H1 (cell line): ENCODE measurements at places on chromosomes 7 and 10.

GRCh38 chr7:124162667-124163066 is 129.8 kb upstream of the TMEM229A start:
- no peaks in the 10 kb centered on the region for H3K36me3 ChIP-seq
- no peak overlapping the region for H3K4me3 ChIP-seq
- H3K4me1 ChIP-seq = no peaks in the 10 kb centered on the region
- H3K27me3 ChIP-seq = no peaks in the 10 kb centered on the region
- no peak overlapping the region for H3K27ac ChIP-seq

- DNase-seq = no peak
- H3K4me1 ChIP-seq = peaks cover 7% of the 10 kb centered on the region; the same call in 1 of the 2 replicates
- no peaks in the 10 kb centered on the region for H3K27me3 ChIP-seq
- H3K4me3 ChIP-seq = no peak overlapping the region
Observed at GRCh38 chr10:123804716-123805115, 86.9 kb downstream of the CPXM2 start.

GRCh38 chr7:150332852-150333635 is 8.4 kb downstream of the RARRES2 start:
- DNase-seq = no peak
- peaks cover 7% of the 10 kb centered on the region; the same call in 1 of the 2 replicates for H3K36me3 ChIP-seq
- no peak overlapping the region for H3K4me3 ChIP-seq
- H3K27ac ChIP-seq = no peak overlapping the region

GRCh38 chr7:155093596-155093995 is 23.5 kb downstream of the HTR5A start:
- H3K27ac ChIP-seq = no peak overlapping the region
- no peaks in the 10 kb centered on the region for H3K36me3 ChIP-seq
- H3K4me3 ChIP-seq = no peak overlapping the region
- no peaks in the 10 kb centered on the region for H3K27me3 ChIP-seq

DNA sequence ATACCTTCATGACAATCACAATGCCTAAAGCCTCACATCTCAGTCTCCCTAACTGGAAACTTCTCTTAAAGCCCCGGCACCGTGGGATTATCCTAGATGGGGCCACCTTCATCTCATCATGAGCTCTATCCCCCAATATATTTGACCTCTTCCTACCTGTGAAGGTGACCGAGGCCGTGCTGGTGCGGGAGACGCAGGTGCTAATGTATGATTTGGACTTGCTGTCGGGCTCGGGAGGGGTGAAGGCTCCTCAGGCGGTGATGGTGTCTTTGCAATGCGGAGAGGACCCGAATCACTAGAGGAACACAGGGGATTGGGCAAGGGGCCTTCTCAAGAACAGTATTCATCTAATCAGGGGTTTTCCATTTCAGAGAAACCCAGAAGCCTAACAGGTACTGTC is 168.4 kb downstream of the AMPH start:
- no peaks in the 10 kb centered on the region for H3K27me3 ChIP-seq
- H3K27ac ChIP-seq = no peak overlapping the region
- no peak for DNase-seq
- no peaks in the 10 kb centered on the region for H3K4me1 ChIP-seq
- no peak overlapping the region for H3K4me3 ChIP-seq
- no peaks in the 10 kb centered on the region for H3K36me3 ChIP-seq

GRCh38 chr10:122484276-122485060 is 23.1 kb downstream of the HTRA1 start:
- no peak for DNase-seq
- no peaks in the 10 kb centered on the region for H3K27me3 ChIP-seq
- H3K36me3 ChIP-seq = no peaks in the 10 kb centered on the region
- no peaks in the 10 kb centered on the region for H3K4me1 ChIP-seq
- H3K27ac ChIP-seq = no peak overlapping the region
